ENCODE measurements at places on chromosomes 5 and 9.

DNA sequence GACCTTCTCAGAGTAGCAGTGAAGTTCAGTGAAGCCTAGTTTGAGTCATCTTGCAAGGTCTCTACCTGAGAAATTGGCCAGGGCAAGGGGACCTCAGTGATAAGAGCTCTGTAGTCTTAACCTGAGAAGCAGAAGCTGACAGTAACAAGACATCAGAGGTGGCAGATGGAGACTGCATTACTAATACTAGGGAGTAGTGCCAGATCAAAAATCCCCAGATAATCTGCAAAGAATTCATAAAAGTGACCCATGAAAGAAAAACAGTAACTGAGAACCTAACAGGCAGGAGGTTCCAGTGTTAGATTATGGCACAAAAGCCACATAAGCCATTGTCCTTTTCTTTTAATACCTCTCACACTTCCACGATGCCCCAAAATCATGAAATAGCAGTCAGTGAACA is 175.5 kb downstream of the MUSK start:
- no peak for DNase-seq

DNA sequence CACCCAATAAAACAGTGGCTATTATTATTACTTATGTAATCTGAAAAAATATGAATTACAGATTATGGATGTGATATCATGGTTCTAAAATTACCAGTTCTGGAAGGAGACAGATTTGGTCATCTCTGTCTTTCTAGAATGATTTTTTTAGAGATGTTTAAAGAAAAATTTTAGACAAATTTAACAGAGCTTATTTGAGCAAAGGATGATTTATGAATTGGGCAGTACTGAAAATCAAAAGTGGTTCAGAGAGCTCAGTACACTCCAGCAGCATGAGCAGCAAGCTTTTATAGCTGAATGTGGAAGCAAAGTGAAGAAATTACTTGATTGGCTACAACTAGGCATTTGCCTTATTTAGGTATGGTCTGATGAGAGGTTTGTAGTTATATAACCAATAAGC is 11.0 kb downstream of the CAST start:
- DNase-seq, result no peak

DNA sequence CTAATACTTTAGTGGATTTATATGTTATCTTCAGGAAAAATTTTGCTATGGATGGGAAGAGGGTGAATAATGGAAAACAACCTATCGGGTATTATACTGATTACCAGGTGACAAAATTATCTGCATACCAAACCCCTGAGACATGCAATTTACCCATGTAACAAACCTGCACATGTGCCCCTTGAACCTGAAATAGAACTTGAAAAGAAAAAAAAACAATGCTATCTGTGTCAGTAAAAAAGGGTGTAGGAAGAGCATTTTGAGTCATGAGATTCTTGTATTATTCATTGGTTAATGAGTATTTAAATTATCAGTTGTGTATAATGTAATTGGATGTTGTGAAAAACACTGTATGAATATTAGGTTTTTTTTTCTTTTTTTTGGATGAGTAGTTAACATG is 75.4 kb downstream of the PRR16 start:
- DNase-seq, result no peak

- DNase-seq, result no peak
These were observed 132.5 kb downstream of the PPP2R2B start for GRCh38 chr5:146745931-146746577.

DNA sequence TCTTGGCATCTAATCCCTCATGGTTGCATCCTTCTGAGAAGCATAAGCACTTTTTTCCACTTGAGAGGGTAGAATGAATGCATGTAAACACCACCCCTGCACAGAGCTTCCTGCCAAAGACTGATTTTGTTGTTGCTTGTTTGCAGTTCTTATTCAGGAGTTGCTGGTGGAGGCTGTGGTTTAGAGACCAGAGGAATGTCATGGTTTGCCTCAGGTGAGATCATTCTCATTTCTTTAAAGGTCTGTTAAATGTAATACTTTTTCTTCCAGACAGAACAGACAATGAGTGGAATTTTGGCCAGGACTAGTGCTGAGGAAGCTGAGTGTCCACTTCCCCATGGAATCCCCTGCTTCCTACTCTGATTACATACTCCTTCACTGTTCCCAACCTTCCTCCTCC is 3.2 kb upstream of the TNC start:
- DNase-seq, result no peak

DNA sequence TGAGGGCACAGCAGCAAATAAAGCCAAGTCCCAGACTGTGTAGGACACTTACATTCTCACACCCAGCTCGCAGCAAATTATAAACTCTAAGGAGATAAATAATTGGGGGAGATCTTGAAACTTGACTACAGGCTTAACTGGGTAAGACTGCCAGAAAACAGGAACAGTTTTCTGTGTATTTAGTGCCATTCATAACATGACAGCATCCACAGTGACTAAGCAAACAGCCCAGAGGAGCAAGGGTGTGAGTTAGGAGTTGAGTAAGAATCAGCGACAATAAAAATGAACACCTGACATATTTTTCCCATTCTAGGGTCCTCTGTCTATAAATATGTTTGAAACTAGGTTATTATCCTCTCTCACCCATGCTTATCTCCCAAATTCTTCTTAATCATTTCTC is 370.9 kb upstream of the WWC1 start:
- DNase-seq, result no peak

DNA sequence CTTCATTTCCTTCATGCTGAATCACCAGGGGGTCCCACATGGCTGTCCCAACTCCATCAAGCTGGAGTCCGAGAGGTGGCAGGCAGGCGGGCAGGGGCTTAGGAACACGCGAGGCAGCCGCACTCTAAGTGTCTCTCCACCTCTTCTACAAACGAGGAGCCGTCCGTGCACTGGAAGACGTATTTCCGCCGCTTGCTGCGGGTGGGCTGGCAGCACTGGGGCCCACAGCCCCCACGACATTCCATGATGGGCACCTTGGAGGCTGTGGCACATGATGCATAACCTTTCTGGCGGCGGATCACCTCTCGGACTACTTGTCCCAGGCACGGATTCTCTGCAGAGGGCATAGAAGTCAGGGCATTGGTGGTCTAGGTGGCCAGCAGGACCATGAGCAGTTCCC is 87.2 kb upstream of the PANK3 start:
- DNase-seq, result no peak

GRCh38 chr5:24767086-24767485 is 122.3 kb upstream of the CDH10 start:
- no peak for DNase-seq

GRCh38 chr9:91066042-91066415 is 264.4 kb downstream of the SYK start:
- DNase-seq, result no peak

- no peak for DNase-seq
These were observed 39.4 kb downstream of the SIL1 start for GRCh38 chr5:139158791-139159190.

GRCh38 chr9:132998831-132999635 is 20.5 kb downstream of the GFI1B start:
- DNase-seq, result no peak

Measured in stimulated activated CD4-positive, alpha-beta T cell treated with anti-CD3 and anti-CD28 coated beads, Interleukin-1b, Interleukin-23, amount 100 ng/mL, for 1 hour (primary cell).